ENCODE measurements at places on chromosomes 16 and 17.

- H3K36me3 ChIP-seq: peaks cover 5% of the 10 kb centered on the region
- H3K27ac ChIP-seq: no peak overlapping the region
- H3K27me3 ChIP-seq: no peaks in the 10 kb centered on the region
- no peaks in the 10 kb centered on the region for H3K4me1 ChIP-seq
- no peak overlapping the region for H3K4me3 ChIP-seq
Measured at GRCh38 chr17:63760771-63761539, 12.4 kb downstream of the CCDC47 start.

- no peaks in the 10 kb centered on the region for H3K36me3 ChIP-seq
- ATAC-seq: no peak
- no peaks in the 10 kb centered on the region for H3K4me1 ChIP-seq
Measured at GRCh38 chr17:54425671-54426070, 475.0 kb upstream of the TOM1L1 start.

GRCh38 chr16:68512183-68512582, 26.9 kb upstream of the ZFP90 start:
- peaks cover 36% of the 10 kb centered on the region for H3K27me3 ChIP-seq
- no peak for ATAC-seq
- no peak overlapping the region for H3K27ac ChIP-seq

DNA sequence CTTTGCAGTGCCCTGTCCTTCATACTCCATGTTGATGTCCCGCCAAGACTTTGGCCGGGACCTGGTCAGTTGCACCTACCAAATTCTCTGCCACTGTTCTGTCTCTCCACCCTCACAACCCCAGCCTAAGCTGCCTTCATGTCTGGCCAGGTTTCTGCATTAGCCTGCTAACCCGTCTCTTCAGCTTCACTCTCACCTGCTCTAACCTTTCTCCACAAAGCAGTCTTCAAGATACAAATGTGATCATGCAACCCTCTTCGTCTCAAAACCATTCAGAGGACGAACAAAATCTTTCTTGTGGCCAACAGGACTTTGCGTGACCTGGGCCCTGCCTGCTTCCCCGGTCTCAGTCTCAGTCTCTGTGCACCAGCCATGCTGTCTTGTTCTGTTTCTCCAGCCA, 148.2 kb downstream of the WSCD1 start:
- H3K4me1 ChIP-seq: no peaks in the 10 kb centered on the region
- peaks cover 55% of the 10 kb centered on the region for H3K27me3 ChIP-seq
- no peak for ATAC-seq
- H3K4me3 ChIP-seq: no peak overlapping the region
- no peaks in the 10 kb centered on the region for H3K36me3 ChIP-seq

DNA sequence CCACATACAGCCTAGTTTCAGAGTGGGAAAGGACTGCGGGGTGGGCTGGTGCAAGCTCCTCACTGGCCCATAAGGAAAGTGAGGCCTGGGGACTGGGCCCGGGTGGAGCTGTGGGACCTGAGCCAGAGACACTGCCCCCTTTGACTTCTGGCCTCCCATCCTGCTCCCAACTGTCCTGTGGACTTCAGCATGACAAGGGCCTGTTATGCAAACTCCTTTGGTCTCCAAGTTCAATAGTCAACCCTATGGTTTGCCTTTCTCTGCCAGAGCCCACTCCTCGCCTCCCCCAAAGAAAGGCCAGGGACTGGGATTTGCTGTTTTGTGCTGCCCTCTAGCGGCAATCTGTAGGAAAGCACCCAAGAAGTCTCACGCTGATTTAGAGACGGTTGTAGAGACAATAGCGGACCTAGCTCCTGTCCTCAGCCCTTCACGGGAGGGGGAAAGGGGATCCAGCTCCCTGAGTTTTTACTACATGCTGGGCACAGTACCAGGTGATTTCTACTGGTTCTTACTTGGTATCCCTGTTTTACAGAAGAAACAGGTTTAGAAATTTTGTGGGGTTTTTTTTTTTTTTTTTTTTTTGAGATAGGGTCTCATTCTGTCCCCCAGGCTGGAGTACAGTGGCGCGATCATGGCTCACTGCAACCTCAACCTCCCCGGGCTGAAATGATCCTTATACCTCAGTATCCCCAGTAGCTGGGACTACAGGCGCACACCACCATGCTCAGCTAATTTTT, 1.2 kb upstream of the TLCD3B start:
- H3K4me1 ChIP-seq: peaks cover 6% of the 10 kb centered on the region
- H3K36me3 ChIP-seq: no peaks in the 10 kb centered on the region
- H3K4me3 ChIP-seq: no peak overlapping the region
- no peak for ATAC-seq

DNA sequence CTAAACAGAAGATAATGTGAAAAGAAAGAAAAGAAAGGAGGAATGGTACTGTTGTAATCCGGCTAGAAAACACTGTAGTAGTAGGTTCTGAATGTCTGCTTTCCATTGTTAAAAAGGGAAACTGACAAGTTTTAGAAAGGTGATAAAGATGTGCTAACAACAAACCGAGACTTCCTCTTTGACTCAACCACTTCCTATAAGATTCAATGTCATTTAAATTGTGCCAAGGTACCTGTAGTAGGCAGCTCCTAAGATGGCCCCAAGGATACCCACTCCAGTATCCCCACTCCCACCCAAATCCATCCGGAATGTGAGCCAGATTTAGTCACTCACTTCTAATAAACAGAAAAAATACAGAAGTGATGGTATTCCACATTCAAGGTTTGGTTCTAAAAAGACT, 31.2 kb downstream of the XYLT1 start:
- no peaks in the 10 kb centered on the region for H3K4me1 ChIP-seq
- no peak overlapping the region for H3K4me3 ChIP-seq
- no peak overlapping the region for H3K27ac ChIP-seq
- no peaks in the 10 kb centered on the region for H3K36me3 ChIP-seq
- ATAC-seq: no peak

- H3K4me3 ChIP-seq: no peak overlapping the region
- H3K27me3 ChIP-seq: no peaks in the 10 kb centered on the region
- peaks cover 5% of the 10 kb centered on the region for H3K4me1 ChIP-seq
- ATAC-seq: no peak
- H3K36me3 ChIP-seq: peaks cover 28% of the 10 kb centered on the region
- H3K27ac ChIP-seq: no peak overlapping the region
Measured at GRCh38 chr17:76410328-76410965, 26.0 kb downstream of the SPHK1 start.

GRCh38 chr16:85569615-85570212, 43.4 kb upstream of the GSE1 start:
- H3K27ac ChIP-seq: peak overlapping the region; percentile 6
- H3K36me3 ChIP-seq: no peaks in the 10 kb centered on the region
- no peaks in the 10 kb centered on the region for H3K4me1 ChIP-seq
- no peak overlapping the region for H3K4me3 ChIP-seq
- H3K27me3 ChIP-seq: no peaks in the 10 kb centered on the region

DNA sequence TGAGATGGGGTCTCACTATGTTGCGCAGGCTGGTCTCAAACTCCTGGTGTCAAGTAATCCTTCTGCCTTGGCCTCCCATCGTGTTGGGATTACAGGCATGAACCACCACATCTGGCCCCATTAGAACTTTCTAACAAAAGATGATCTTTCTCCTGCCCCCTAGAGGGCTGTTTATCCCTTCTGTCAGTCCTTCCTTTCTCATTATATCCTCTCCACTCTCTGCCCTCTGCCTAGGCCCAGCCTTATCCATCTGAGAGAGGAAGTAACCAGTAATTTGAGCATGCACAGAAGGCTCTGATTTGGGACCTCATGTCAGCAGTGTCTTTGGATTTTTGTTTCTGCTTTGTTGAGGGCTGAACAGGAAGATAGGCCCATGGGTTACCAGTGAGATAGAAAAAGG, 4.4 kb upstream of the DHX40 start:
- ATAC-seq: no peak
- H3K4me1 ChIP-seq: peaks cover 7% of the 10 kb centered on the region
- no peak overlapping the region for H3K4me3 ChIP-seq

GRCh38 chr16:66528294-66528693, 21.6 kb downstream of the TK2 start:
- no peak for ATAC-seq
- H3K27ac ChIP-seq: no peak overlapping the region
- no peaks in the 10 kb centered on the region for H3K27me3 ChIP-seq
- no peaks in the 10 kb centered on the region for H3K36me3 ChIP-seq
- H3K4me1 ChIP-seq: peaks cover 5% of the 10 kb centered on the region

- no peak overlapping the region for H3K4me3 ChIP-seq
- no peaks in the 10 kb centered on the region for H3K27me3 ChIP-seq
- no peak overlapping the region for H3K27ac ChIP-seq
- no peaks in the 10 kb centered on the region for H3K36me3 ChIP-seq
- ATAC-seq: no peak
- H3K4me1 ChIP-seq: peaks cover under 1% of the 10 kb centered on the region
Measured at GRCh38 chr17:6488008-6488539, 43.8 kb downstream of the PIMREG start.

DNA sequence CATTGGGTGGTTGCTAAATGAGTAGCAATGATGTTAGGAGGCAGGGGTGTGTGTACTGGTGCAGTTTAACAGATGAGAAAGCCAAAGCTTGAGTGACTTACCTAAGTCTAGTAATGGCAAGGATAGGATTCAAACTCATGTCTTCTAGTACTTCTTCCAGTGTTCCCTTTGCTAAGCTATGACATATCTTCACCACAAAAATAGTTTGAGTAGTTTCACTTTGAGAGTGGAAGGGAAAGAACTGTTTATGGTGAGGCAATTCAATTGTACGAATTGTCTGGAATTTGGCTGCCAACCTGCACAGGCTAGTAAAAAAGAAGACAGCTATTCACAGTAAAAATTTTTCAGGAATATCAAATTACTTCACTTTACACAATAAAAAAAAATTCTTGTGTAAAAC, 138.0 kb downstream of the NLK start:
- H3K27ac ChIP-seq: no peak overlapping the region
- no peaks in the 10 kb centered on the region for H3K4me1 ChIP-seq
- no peaks in the 10 kb centered on the region for H3K27me3 ChIP-seq
- H3K4me3 ChIP-seq: no peak overlapping the region

GRCh38 chr17:81959362-81960129, 1.4 kb downstream of the NOTUM start:
- H3K27ac ChIP-seq: no peak overlapping the region
- no peaks in the 10 kb centered on the region for H3K4me1 ChIP-seq
- H3K27me3 ChIP-seq: peaks cover 100% of the 10 kb centered on the region
- H3K36me3 ChIP-seq: no peaks in the 10 kb centered on the region

GRCh38 chr17:10033959-10034358, 128.9 kb upstream of the RCVRN start:
- H3K4me1 ChIP-seq: no peaks in the 10 kb centered on the region
- H3K27ac ChIP-seq: no peak overlapping the region
- no peak overlapping the region for H3K4me3 ChIP-seq
- H3K36me3 ChIP-seq: no peaks in the 10 kb centered on the region
- H3K27me3 ChIP-seq: no peaks in the 10 kb centered on the region

DNA sequence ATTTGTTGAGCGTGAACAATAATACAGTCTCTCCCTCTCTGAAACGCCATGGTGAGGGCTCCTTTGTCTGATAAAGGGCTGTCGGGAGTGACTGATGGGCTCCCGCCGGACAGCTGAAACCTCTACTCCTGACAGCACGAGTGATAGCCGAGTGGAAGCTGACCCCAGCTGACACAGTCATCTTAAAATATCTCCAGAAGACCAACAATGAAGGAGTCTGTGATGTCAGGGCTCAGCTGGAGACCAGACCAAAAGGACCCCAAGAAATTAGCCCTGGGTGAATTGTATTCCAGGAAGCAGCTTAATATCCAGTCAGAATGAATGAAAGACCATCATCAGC, 22.4 kb downstream of the CCDC182 start:
- no peaks in the 10 kb centered on the region for H3K36me3 ChIP-seq
- H3K27ac ChIP-seq: no peak overlapping the region
- no peak for ATAC-seq
- no peak overlapping the region for H3K4me3 ChIP-seq

- no peaks in the 10 kb centered on the region for H3K4me1 ChIP-seq
- ATAC-seq: no peak
- H3K27ac ChIP-seq: no peak overlapping the region
- H3K36me3 ChIP-seq: peaks cover 31% of the 10 kb centered on the region
Measured at GRCh38 chr16:64983231-64983630, 138.6 kb downstream of the CDH11 start.

DNA sequence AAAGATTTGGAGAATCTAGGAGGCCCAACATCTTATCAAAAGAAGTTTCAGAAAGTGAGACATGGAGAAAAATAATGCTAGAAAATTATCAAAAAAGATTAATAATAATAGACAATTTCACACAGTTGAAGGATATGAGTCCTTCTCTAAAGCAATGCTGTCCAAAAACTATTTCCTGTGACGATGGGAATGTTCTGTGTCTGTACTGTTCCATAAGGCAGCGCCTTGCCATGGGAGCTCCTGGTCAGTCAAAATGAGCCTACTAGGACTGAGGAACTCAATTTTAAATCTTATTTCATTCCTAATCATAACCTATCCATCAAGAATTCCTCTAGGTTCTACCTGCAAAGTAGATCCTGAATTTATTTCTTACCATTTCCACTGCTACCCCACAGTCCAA, 49.0 kb downstream of the CACNG1 start:
- H3K36me3 ChIP-seq: no peaks in the 10 kb centered on the region
- H3K27me3 ChIP-seq: no peaks in the 10 kb centered on the region
- no peak overlapping the region for H3K4me3 ChIP-seq
- no peak overlapping the region for H3K27ac ChIP-seq

- H3K27ac ChIP-seq: no peak overlapping the region
- no peak overlapping the region for H3K4me3 ChIP-seq
- H3K27me3 ChIP-seq: no peaks in the 10 kb centered on the region
- H3K36me3 ChIP-seq: no peaks in the 10 kb centered on the region
- no peaks in the 10 kb centered on the region for H3K4me1 ChIP-seq
Measured at GRCh38 chr16:72256398-72257066, 84.6 kb upstream of the PMFBP1 start.

- H3K4me1 ChIP-seq: no peaks in the 10 kb centered on the region
- ATAC-seq: no peak
- no peaks in the 10 kb centered on the region for H3K27me3 ChIP-seq
Measured at GRCh38 chr16:82996814-82997213, 370.0 kb downstream of the CDH13 start.

- no peak overlapping the region for H3K27ac ChIP-seq
- H3K27me3 ChIP-seq: no peaks in the 10 kb centered on the region
- no peak overlapping the region for H3K4me3 ChIP-seq
- ATAC-seq: no peak
Measured at GRCh38 chr16:68866933-68867332, 23.6 kb downstream of the TANGO6 start.

GRCh38 chr17:64403881-64404460, 13.3 kb upstream of the PECAM1 start:
- H3K27ac ChIP-seq: no peak overlapping the region
- no peaks in the 10 kb centered on the region for H3K27me3 ChIP-seq
- no peak for ATAC-seq
- H3K36me3 ChIP-seq: no peaks in the 10 kb centered on the region
- no peak overlapping the region for H3K4me3 ChIP-seq
